ENCODE measurements at places on chromosomes 2 and 18. TPM values are rescaled to one million over a fixed set of nuclear protein-coding genes. Genes with fewer than 3 reads are reported as not detected.

Gene PLGLB2
- 0.16 TPM for total RNA-seq

Gene EN1
- total RNA-seq: 0.84 TPM

Gene SDC1
- total RNA-seq: 194 TPM

Gene CCDC74B
- total RNA-seq: 4.2 TPM

Gene HTR2B
- 0.06 TPM for total RNA-seq

Gene LHCGR
- not detected for total RNA-seq

Gene TRMT61B
- 14.8 TPM for total RNA-seq

Data from A549 treated with Hydrocortisone at 1 μM for 4 hours (cell line).